HFFc6 (cell line): ENCODE measurements at places on chromosomes 3 and 15. TPM values are rescaled to one million over a fixed set of nuclear protein-coding genes. Genes with fewer than 3 reads are reported as not detected.

DNA sequence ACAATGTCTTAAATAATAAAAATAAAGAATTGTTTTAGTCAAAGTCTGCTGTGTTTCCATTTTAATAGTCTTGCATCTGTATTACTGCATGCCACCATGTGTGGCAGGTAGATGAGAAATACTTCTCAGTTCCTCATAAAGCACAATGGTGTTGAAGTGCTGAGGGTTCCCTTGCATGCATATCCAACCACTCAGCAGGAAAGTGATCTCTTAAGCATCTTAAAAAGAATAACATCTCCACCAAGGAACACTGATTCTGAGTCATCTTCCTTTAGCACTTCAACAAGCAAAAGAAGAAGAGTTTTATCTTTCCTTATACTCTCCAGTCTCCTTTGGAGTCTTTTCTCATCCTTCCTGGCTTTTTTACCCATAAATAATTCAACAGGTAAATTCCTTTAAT is 602.0 kb downstream of the TBL1XR1 start:
- H3K4me1 ChIP-seq, result no peaks in the 10 kb centered on the region; the same call in 1 of the 2 replicates
- no peaks in the 10 kb centered on the region for H3K36me3 ChIP-seq
- H3K4me3 ChIP-seq, result no peak overlapping the region
- DNase-seq, result no peak
- H3K27ac ChIP-seq, result no peak overlapping the region

GRCh38 chr3:50245831-50246516 is 10.0 kb downstream of the GNAI2 start:
- peak overlapping the region; percentile 82 for H3K4me3 ChIP-seq
- H3K4me1 ChIP-seq, result peaks cover 84% of the 10 kb centered on the region
- H3K36me3 ChIP-seq, result peaks cover 12% of the 10 kb centered on the region
- DNase-seq, result peak; percentile 51

DNA sequence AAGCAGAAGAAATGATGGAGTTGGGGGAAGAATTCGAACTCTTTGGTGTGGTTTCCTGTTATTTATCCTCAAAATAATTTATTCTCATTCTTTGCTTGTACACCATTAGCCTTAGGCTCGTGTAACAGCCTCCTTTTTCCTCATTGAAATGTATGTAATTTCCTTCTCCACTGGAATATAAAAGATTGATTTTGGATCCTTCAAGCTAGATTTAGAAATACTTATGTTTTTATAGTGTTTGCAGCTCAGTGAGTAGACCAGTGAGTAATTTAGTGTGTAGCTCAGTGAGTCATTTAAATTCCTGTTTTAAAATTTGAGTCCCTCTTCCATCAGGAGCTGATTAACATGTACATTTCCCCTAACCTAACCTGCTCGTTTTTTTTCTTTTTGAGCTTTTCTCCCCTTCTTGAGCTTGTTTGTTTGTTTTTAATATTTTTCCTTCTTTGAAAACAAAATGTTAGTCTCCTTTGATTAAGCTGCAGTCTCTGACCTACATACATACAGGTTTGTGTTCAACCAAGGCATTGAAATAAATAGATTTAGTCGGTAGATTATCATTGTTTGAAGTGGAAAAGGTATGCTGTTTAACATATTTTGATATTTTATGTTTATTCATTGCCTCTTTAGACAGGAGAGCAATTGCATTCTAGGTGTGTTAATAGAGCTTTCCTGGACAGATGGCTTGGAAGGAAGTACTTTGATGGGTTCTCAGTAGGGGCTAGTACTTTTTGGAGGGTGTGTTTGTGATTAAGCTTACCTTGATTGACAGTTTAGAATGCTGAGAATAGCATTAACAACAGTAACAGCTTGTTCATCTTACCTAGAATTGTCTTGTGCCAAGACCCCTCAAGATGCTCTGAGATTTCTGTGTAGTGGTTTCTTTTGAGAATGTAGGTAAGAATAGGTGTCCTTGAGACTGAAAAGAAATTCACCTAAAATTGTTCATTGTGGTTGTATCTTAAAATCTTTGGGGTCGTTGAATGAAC is 5.9 kb downstream of the USP3 start:
- peak overlapping the region; percentile 76 for H3K27ac ChIP-seq
- H3K4me1 ChIP-seq, result peaks cover 84% of the 10 kb centered on the region
- DNase-seq, result peak; percentile 57
- no peaks in the 10 kb centered on the region for H3K27me3 ChIP-seq
- no peaks in the 10 kb centered on the region for H3K36me3 ChIP-seq

The GOLGA8T gene
- not detected in 3 replicates for total RNA-seq

The ADGRG7 gene
- total RNA-seq, result not detected in 3 replicates

The NRG4 gene
- total RNA-seq, result not detected in 3 replicates

GRCh38 chr3:155416500-155417118 is 123.1 kb upstream of the STRIT1 start:
- H3K36me3 ChIP-seq, result no peaks in the 10 kb centered on the region
- H3K4me1 ChIP-seq, result peaks cover 40% of the 10 kb centered on the region
- H3K27me3 ChIP-seq, result no peaks in the 10 kb centered on the region
- no peak overlapping the region for H3K4me3 ChIP-seq
- peak overlapping the region; percentile 69 for H3K27ac ChIP-seq

The ERC2 gene
- total RNA-seq, result not detected in 2 replicates

GRCh38 chr15:101479851-101480612 is 9.5 kb downstream of the PCSK6 start:
- H3K36me3 ChIP-seq, result no peaks in the 10 kb centered on the region
- no peaks in the 10 kb centered on the region for H3K4me1 ChIP-seq
- peaks cover 38% of the 10 kb centered on the region for H3K27me3 ChIP-seq
- no peak overlapping the region for H3K27ac ChIP-seq
- no peak for DNase-seq
- H3K4me3 ChIP-seq, result no peak overlapping the region

The PAQR9 gene
- total RNA-seq, result 0.13 TPM in 1 of 3 replicates, not detected in the others

DNA sequence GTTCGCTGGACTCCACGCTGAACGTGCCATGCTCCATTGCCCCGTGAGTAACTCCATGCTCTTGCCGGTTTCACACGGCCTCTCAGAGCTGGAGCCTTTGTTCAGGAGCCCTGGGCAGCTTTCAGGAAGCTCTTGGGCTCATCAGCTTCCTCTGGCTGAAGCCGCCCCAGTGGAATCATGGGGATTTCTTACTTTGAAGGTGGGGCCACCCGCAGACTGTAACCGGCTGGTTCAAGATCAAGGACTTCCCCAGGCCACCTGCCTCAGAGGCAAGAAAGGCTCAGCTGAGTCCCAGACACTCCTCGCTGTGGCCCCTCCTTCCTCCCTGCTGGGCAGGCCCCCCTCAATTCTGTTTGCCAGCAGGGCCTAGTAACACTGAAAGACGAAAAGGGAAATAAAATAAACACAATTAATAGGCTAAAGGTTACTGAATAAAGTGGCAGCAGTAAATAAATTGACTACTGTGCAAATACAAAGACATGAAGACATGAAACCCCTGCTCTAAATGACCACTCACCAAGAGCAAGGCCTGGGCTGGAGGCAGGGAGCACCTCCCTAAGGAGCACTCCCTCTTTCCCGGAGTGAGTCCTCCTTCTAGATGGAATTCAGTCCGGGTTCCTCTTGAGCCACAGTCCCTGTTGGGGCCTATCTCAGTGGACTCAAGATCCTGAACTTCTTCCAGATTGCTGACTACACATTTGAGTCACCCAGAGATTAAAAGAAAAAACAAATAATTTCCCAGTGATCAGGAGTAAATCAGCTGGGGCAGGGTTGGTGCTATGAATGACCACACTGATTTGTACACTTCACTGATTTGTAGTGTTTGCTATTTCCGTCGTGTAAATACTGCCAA is 51.0 kb downstream of the ZDHHC19 start:
- peaks cover 12% of the 10 kb centered on the region for H3K4me1 ChIP-seq
- H3K36me3 ChIP-seq, result no peaks in the 10 kb centered on the region
- H3K4me3 ChIP-seq, result no peak overlapping the region
- H3K27me3 ChIP-seq, result peaks cover 11% of the 10 kb centered on the region

GRCh38 chr3:185865247-185865646 is 40.4 kb upstream of the IGF2BP2 start:
- DNase-seq, result no peak
- no peak overlapping the region for H3K27ac ChIP-seq
- H3K27me3 ChIP-seq, result peaks cover 9% of the 10 kb centered on the region
- H3K4me1 ChIP-seq, result no peaks in the 10 kb centered on the region
- no peaks in the 10 kb centered on the region for H3K36me3 ChIP-seq

GRCh38 chr3:185851959-185852358 is 27.1 kb upstream of the IGF2BP2 start:
- H3K4me1 ChIP-seq, result peaks cover 8% of the 10 kb centered on the region
- DNase-seq, result no peak
- H3K36me3 ChIP-seq, result peaks cover 4% of the 10 kb centered on the region; the same call in 1 of the 2 replicates
- H3K4me3 ChIP-seq, result no peak overlapping the region
- no peak overlapping the region for H3K27ac ChIP-seq

The AADACL2 gene
- total RNA-seq, result not detected in 3 replicates

DNA sequence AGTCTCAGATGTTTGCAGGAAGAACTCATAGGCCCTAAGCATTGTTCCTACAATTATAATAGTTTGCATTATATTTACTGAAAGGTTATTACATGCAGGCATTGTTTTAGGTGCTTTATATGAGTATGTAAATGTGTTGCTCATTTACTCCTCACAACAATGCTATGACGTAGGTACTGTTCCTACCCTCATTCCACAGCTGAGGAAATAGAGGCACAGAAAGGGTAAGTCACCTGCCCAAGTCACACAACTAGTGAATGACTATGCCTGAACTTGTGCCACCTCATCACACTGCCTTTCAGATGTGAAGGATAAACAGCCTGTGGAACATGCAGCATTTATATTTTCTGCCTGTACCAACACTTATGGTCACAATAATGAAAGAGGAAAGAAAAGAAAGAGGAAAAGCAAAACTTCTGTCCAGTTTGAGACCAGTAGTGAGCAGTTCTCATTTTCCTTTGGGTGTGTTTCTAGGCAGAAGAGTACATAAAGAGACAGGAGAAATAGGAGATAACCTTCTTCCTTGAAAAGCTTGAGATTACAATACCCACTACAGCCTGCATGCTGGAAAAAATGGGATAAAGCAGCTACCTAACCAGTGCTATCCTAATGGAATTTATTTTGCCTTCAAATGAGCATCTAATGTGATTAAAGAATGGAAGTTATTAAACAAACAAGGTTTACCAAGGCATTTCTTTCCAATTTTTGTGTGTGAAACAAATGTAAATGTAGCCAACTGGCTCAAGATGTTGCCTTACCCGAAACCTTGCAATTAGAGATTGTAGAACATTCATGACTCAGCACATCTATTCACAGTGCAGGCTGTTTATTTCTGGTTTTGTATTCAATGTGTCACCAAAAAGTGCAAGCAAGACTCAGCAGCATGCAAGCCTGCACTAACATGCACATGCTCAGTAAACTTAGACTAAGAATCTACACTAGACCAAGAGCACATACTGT is 20.5 kb upstream of the ENTPD3 start:
- no peaks in the 10 kb centered on the region for H3K4me1 ChIP-seq
- no peak overlapping the region for H3K27ac ChIP-seq
- no peak for DNase-seq

DNA sequence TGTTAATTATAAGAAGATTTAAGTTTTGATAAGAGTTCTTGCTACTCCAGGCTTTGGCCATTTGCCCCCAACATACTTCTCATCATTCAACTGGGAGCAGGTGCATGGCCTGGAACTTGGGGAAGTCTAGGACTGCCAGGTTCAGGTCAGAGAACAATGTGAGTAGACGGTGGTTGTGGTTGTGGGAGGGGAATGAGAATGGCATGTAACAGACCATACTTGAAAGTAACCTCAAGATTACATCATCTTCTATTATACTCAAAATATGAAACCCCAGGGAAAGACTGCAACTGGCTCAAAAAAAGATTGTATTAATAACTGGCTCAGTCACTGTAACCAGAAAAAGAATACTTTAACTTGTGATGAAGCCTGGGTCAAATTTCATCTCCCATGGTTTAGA is 364.9 kb upstream of the DPPA4 start:
- no peak overlapping the region for H3K4me3 ChIP-seq
- no peak overlapping the region for H3K27ac ChIP-seq
- no peaks in the 10 kb centered on the region for H3K36me3 ChIP-seq
- no peak for DNase-seq

DNA sequence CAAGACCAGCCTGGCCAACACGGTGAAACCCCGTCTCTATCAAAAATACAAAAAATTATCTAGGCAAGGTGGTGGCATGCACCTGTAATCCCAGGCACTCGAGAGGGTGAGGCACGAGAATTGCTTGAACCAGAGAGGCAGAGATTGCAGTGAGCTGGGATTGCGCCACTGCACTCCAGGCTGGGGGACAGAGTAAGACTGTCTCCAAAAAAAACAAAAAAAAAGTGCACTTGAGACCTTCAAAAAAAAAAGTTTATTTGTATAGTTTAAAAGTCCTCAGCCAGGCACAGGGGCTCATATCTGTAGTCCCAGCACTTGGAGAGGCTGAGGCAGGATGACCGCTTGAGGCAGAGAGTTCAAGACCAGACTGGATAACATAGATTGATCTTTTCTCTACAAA is 2.1 kb downstream of the PBRM1 start:
- no peak for DNase-seq
- peaks cover 3% of the 10 kb centered on the region; the same call in 1 of the 2 replicates for H3K27me3 ChIP-seq
- peak overlapping the region; percentile 22; the same call in 1 of the 2 replicates for H3K4me3 ChIP-seq
- peak overlapping the region; percentile 90; the same call in 1 of the 2 replicates for H3K27ac ChIP-seq

The PTH1R gene
- 0.35 to 1.0 TPM in 2 of 3 replicates, not detected in the other for total RNA-seq

The PRRT3 gene
- total RNA-seq, result 5.2 to 9.2 TPM (median 5.6 TPM) in 3 replicates

DNA sequence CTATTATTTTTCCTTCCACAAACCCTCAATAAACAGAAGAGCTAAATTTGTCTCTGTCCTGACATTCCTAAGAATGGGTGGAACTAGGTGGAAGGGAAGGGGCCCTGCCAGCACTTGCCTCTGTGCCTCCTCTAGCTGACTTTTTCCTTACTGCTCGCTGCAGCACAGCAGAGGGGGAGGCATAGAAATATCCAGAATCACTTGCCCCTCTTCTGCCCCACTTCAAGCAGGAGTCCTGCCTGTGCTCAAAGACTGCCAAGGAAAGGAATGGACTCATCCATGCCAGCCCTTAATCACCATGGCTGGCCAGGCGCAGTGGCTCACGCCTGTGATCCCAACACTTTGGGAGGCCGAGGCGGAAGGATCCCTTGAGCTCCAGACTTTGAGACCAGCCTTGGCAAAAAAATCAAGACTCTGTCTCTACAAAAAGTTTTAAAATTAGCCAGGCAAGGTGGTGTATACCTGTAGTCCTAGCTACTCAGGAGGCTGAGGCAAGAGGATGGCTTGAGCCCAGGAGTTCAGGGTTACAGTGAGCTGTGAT is 51.8 kb downstream of the ADCY5 start:
- H3K4me3 ChIP-seq, result no peak overlapping the region
- no peak overlapping the region for H3K27ac ChIP-seq
- no peaks in the 10 kb centered on the region for H3K36me3 ChIP-seq
- no peak for DNase-seq
- H3K27me3 ChIP-seq, result peaks cover 35% of the 10 kb centered on the region
- H3K4me1 ChIP-seq, result peaks cover 10% of the 10 kb centered on the region

- H3K27me3 ChIP-seq, result no peaks in the 10 kb centered on the region
- H3K36me3 ChIP-seq, result no peaks in the 10 kb centered on the region
- peaks cover 30% of the 10 kb centered on the region for H3K4me1 ChIP-seq
- no peak overlapping the region for H3K4me3 ChIP-seq
Measured at GRCh38 chr3:106229495-106230278, 360.9 kb upstream of the CBLB start.

DNA sequence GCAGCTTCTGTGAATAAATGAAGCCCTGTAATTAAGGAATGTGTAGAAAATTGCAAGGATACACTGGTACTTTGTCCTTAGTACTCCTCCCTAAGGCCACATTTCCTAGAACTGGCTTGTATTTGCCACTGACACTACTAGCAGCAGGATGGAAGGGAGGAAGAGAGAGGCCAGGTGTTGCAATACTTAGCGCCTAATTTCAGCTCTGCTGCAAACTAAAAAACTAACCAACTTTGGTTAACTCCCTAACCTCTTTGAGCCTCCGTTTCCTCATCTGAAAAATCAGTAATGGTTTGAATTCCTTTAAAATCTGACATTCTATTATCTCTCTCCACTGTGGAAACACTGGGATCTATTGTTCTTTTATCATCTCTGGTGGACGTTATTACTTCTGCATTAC is 257.0 kb downstream of the SV2B start:
- H3K27me3 ChIP-seq, result no peaks in the 10 kb centered on the region
- no peak overlapping the region for H3K4me3 ChIP-seq
- H3K27ac ChIP-seq, result no peak overlapping the region
- no peak for DNase-seq
- H3K4me1 ChIP-seq, result no peaks in the 10 kb centered on the region
